ENCODE measurements at places on chromosomes 5 and 9.
A peak's percentile ranks its signal among the peaks of the same experiment; 100 is the strongest.

- DNase-seq, result no peak
Observed at GRCh38 chr9:6641961-6642360, 3.6 kb downstream of the GLDC start.

- no peak for DNase-seq
Observed at GRCh38 chr5:146646441-146646840, 130.5 kb upstream of the GPR151 start.

- no peak for DNase-seq
Observed at GRCh38 chr9:38025166-38025565, 43.9 kb downstream of the SHB start.

GRCh38 chr5:41870627-41871048, 413 bp upstream of the OXCT1 start:
- no peak for DNase-seq

GRCh38 chr9:124749781-124750180, 21.3 kb downstream of the NR6A1 start:
- no peak for DNase-seq

DNA sequence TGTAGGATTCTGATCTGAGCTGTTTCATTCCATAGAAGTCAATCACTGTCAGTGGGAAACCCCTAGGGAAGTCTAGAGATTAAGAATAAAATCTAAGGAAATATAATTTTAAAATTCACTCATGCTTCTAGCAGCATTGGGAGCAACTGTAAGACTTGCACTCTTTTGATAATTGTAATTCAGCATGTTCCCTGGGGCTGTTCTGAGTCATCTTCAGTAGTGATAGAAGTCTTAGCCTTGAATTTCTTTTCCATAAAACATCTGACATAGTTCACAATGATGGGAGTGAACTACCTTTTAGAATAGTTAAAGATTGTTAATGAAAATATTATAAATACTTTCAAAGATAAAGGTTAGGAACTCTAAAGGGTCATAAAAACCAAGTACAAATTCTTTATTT, 935.8 kb downstream of the DTWD2 start:
- DNase-seq, result no peak

DNA sequence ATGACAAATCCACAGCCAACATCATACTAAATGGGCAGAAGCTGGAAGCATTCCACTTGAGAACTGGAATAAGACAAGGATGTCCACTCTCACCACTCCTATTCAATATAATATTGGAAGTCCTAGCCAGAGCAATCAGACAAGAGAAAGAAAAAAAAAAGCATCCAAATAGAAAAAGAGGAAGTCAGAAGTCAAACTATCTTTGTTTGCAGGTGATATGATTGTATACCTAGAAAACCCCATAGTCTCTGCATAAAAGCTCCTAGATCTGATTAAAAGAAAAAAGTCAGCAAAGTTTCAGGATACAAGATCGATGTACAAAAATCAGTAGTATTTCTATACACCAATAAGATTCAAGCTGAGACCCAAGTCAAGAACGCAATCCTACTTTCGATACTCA, 66.1 kb downstream of the OSMR start:
- no peak for DNase-seq

GRCh38 chr5:131394128-131394527, 130.3 kb downstream of the CDC42SE2 start:
- DNase-seq, result no peak

GRCh38 chr9:128218518-128219389, 15.6 kb downstream of the DNM1 start:
- peak; percentile 95 for DNase-seq

DNA sequence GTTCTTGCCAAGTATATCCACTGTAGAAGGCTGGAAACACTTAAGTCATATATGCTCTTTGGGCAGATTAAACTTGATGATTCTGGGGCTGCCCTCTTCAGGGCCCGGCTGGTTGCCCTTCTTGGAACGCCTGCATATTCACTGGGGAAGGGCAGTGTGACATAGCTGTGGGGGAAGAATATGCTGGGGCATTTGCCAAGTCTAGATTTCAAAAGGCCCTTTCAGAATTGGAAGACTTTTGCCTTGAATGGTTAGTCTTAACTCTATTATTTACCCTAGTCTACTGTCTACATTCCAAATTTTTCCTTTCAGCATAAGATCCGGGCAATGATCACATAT, 161.2 kb upstream of the PITX1 start:
- no peak for DNase-seq

DNA sequence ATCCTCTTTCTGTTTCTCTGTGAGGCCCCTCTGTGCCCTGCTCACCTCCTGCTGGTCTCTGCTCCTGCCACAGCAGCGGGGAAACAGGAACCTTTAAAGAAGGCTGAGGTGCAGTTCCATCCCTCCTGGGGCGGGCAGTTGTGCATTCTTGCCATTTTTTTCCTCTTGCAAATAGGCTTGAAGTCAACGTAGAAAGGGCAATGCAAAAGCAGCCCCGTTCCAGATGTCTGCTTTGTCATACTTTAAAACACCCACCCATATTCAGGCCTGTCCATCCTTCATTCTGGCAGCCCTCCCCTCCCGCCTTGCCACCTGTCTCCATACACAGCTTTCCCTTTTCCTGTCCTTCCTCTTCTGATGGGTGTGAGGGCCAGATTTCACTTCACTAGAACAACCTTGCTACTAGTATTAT, 65.4 kb upstream of the KLF9 start:
- no peak for DNase-seq

GRCh38 chr5:103706939-103707682, 144.5 kb upstream of the NUDT12 start:
- no peak for DNase-seq

DNA sequence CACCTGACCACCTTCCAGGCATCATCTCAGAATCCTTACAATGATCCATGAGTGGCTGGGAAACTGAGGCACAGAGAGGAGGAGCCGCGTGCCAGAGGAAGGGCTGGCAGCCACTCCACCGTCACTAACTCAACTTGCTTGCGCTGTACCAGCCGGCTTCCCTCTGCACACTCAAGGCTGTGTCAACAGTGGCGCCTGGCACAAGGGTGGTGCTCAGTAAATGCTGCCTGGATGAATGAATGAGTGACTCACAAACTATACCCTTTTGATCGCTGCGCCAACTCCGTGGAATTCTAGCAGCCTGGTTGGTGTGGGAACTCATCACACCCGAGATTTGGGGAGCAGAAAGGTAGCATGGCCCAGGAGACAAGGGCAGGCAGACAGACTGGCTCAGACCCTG, 21.9 kb downstream of the PRRX2 start:
- DNase-seq, result no peak

DNA sequence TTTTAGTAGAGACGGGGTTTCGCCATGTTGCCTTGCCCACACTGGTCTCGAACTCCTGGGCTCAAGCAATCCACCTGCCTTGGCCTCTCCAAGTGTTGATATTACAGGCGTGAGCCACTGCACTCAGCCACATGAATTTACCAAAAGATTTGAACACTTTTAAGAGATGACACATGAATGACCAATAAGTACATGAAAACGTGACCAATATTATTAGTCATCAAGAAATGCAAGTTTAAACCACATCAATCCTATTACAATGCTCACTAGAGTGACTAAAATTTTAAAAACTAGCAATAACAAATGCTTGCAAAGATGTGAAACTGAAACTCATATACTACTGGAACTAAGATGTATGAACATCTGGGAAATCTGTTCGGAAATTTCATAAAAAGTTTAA, 54.3 kb downstream of the NR6A1 start:
- no peak for DNase-seq

GRCh38 chr5:51452562-51452961, 69.3 kb downstream of the ISL1 start:
- no peak for DNase-seq

DNA sequence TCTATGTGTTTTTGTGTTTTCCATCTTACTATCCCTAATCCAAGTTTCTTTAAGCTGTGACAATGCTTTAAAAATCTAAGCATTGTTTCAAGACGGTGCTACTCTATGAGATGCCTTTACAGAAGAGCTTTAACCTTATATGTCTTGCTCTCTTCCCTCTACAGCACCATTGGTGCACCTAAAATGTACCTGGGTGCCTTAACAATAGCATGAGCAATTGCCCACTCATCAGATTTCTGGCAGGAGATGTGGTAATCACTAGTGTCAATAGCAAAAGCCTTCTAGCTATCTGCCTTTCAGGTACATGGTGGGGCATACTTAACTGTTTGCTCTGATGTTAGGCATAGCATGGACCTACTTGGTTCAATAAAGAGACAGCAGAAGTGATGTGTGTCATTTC, 222.3 kb upstream of the KIF2A start:
- no peak for DNase-seq

DNA sequence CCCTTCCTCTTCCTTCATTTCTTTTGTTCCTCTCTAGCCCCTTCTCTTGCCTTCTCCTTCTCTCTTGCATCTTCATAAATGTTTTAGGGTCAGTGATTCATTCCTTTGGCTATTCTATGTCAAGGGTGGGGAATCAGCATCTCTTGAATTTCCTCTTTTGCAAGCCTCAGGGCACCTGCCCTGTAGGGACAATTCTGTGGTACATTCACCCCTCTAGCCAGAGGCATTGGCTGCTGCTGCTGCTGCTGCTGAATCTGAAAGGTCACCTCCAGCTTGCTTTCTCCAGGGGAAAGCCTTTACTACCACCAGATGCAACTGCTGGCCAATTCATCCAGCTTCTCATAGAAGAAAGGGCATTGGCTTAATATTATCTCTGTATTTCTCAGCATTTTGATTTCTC, 87.3 kb downstream of the INSYN2B start:
- DNase-seq, result no peak

GRCh38 chr9:98795970-98796363, 388 bp downstream of the ANKS6 start:
- DNase-seq, result peak; percentile 19

- no peak for DNase-seq
Observed at GRCh38 chr5:175680020-175680419, 22.1 kb downstream of the HRH2 start.

DNA sequence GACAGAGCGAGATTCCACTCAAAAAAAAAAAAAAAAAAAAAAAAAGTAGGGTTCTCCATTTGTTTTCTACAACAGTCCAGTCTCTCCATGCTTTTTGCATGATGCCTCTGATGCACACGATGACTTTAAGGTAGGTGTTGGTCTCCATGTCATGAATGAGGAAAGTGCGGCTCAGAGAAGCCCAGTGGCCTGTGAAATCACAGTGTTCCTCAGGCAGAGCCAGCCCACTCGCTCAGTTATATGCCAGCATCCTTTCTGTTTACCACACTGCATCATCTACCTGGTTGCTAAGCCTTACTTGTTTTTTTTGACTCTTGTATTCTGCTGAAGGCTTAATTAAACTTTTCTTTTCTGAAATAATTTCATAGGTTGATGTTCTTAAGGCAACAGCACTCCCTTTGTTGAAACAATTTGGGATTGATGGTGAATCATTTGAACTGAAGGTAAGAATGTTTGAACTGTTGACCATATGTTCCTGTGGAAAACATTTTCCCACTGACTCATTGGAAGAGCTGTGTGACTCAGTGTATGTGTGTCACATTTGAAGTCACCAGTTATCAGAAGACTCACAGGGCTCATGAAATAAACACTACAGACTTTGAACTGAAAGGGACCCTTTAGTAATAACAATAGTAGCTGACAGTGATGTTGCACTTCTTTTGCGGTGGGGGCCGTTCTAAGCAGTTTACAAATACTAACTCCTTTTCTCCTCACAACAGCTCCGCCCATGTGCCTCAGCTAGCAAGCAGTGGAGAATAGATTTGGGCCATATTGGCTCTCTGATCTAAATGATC, 40.2 kb downstream of the RCL1 start:
- DNase-seq, result no peak

GRCh38 chr9:134947265-134947955, 29.7 kb upstream of the FCN1 start:
- DNase-seq, result no peak

DNA sequence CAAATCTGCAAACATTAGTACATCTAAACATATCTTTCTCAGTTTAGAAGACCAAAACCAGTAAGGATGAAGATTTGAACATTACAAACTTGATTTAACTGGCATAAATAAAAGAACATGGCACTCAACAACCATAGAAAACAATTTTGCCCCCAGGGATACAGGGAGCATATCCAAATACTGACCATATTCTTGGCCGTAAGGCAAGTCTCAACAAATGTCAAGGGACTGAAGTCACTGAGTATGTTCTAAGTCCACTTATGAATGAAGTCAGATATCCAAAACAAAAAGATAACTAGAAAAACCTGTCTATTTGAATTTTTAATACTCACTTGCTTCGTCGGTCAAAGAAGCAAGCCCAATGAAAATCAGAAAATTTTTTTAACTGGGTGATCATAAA, 14.1 kb downstream of the FEM1C start:
- no peak for DNase-seq

DNA sequence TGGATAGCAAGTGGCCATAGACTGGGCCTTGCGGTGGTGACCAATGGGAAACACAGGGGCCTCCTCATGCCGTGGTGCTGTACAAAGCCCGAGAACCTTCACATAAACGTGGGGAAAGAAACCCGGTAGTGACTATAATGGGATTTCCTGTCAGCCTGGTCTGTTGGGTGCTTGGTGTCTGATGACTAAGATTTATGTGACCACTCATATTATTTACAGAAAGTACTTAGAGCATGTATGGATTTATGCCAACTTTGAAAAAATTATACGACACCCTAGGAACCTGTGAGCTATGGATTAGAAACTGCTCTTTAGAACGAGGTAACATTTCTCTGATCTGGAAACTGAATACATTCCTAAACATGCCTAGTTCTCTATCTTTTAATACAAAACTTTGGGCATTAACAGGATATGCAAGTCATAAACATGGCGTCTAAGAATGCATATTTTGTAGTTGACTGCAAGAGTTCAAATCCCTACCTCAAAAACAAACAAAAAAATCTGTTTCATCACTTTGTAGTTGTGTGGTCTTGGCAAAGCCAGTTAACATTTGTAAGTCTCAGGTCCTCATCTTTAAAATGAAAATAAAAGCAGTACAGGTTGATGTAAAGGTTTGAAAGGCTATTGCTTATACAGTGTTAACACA, 85.4 kb downstream of the TMEM167A start:
- DNase-seq, result no peak

DNA sequence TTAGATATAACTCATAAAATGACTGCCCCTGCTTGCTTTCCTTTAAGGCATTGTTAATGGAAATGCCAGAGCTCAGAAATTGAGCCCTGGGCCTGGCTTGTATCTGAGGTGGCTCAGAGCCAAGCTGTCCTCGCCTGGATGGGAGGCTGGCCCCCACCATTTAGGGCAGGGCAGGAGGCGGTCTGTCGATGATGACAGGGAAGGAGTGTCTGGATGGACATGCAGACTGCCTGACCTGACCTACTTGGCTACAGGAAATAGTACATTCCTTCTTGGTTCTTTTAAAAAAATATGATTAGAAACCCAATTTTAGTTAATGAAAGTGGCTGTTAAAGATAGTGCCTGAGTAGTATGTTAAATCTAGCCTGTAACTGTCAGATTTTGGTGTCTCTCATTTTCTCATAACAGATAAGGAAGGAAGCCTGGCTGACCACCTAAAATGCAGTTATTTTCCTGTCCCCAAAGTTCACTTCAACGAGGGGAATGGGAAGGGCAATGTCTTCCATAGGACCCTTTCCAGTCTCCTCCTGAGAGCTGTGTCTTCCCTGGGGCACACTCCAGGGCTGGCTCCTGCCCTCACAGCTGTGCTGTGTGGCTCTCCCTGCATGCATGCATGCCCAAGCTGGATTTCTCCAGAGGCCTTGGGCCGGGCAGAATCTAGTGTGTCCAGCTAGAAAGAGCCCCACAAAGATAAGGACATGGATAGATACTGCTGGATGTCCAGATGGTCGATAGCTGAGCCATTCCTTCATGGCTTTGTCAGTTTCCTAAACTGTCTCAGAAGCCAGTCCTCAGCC, 42.3 kb downstream of the MACROH2A1 start:
- DNase-seq, result no peak
